ENCODE measurements at places on chromosomes 11 and 22. TPM values are rescaled to one million over a fixed set of nuclear protein-coding genes. Genes with fewer than 3 reads are reported as not detected.

DNA sequence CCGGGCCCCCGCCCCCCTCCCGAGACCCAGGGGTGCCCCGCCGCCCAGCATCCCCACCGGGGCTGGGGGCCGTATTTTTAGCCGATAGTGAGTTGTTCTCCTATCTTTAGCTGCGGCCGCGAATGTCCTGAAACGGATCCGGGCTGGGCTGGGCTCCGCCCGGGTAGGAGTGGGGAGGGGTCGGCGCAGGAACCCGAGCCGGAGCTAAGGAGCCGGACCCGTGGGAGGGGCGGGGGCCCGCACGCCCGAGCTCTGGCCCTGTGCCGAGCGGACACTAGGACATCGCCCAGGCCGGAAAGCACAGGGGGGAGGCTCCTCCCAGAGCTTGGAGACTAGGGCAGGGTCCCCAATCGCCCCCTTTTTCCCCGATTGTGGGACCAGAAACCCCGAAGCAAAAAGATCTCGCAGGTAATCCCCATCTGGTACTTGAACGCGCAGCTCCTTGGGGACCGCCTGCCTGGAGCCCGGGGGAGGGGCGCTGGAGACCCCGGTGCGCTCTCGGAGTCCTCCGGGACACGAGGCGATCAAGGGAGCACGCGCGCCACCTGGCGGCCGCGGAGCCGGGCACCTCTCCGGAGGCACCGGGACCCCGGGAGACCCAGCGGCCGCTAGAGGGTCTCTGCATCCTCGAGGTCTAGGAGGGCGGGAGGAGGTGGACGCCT lies 669 bp downstream of the CDC42EP2 start:
- DNase-seq = peak; percentile 86

DNA sequence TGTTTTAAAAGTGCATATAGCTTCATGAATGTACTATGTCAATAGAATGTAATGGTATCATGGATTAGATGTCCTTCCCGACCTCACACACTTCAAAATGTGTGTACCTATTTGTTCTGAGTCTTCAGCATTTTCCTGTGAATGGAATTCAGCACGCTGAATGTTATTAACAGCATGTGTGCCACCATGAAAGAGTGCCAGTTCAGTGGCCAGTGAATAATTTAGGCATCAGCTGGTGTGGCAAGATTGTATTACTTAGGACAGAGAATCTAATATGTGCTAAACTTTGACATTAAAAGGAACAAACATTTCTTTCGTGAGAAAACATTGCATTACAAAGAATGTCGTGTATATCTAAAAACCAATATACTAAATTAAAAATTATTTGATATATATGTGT lies 46.4 kb downstream of the HIPK3 start:
- no peak for DNase-seq

GRCh38 chr11:33553486-33553885 lies 147.1 kb downstream of the C11orf91 start:
- peak; percentile 69 for DNase-seq

GRCh38 chr11:78773077-78773476 lies 198.4 kb upstream of the NARS2 start:
- DNase-seq = no peak

- no peak for DNase-seq
Observed at GRCh38 chr11:78363024-78363619, 54.5 kb downstream of the GAB2 start.

GAB4 gene
- total RNA-seq = not detected

GRCh38 chr11:22162756-22163155 lies 30.1 kb upstream of the ANO5 start:
- no peak for DNase-seq

GRCh38 chr11:66850235-66850587 lies 6.7 kb upstream of the LRFN4 start:
- DNase-seq = no peak

OR2AG1 gene
- total RNA-seq = not detected

MAJIN gene
- 0.17 TPM for total RNA-seq

GRCh38 chr22:49767355-49768062 lies 60.2 kb downstream of the BRD1 start:
- DNase-seq = peak; percentile 74

DNA sequence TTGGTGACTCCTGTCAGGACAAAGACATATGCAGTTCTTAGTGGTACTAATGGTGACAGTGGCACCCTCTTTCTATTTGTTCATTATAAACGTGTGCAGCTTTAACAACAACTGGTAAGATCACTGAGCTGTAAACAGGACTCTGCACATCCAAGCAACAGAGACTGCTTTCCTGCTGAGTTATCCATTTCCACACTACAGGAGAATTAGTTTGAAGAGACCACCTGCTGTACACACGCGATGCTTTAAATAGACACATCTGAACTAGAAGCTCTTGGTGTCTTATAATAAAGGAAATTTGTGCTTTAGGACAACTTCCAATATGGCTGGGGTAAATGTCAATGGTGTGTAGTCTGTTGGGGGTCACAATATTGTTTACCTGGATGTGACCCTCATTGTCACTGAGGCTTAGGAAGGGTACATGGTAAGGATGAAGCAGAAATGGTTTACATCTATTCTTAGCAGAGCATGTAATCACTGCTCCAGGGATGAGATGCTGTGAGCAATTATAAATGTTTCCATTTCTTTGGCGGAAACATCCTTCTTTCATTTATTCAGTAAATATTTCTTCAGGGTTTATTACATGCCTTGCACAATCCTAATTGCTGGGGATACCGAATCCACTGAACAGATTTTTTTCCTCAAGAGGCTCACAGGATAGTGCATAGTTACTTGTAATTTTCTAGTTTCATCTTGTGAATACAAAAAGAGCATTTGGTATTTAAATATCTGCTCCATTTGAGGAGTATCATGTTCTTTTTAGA lies 354.0 kb upstream of the CCDC90B start:
- DNase-seq = no peak

GRCh38 chr11:12737024-12737423 lies 62.8 kb downstream of the TEAD1 start:
- no peak for DNase-seq

DNA sequence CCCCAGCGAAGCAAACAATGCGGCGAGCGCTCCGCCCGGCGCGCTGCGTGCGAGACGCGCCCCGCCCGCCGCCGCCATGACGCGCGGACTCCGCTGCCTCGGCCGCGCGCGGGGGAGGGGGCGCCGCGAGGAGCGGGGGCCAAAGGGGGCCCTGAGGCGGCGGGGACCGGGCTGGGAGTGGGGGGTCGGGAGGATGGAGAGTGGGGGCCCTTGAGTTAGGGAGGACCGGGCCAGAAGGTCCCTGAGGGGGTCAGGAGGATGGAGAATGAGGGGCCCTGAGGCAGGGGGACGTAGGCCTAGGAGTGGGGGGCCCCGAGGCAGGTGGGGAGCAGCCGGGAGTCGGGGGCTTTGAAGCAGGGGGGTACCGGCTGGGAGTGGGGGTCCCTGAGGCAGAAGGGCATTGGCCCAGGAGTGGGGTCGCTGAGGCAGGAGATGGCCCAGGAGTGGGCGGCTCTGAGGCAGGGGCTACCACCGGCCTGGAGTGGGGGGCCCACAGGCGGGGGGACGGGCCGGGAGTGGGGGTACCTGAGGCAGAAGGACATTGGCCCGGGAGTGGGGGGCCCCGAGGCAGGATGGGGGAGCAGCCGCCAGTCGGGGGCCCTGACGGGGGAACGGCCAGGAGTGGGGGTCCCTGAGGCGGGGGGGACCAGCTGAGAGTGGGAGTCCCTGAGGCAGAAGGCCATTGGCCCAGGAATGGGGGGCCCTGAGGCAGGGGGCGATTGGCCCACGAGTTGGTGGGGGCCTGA lies at the start of gene BRD1:
Gene BRD1, minus strand, starts transcription at position 21 of the 746 bp plus-strand sequence. CDS start 3,556 bp downstream, outside the sequence.
- DNase-seq = peak; percentile 82

DNA sequence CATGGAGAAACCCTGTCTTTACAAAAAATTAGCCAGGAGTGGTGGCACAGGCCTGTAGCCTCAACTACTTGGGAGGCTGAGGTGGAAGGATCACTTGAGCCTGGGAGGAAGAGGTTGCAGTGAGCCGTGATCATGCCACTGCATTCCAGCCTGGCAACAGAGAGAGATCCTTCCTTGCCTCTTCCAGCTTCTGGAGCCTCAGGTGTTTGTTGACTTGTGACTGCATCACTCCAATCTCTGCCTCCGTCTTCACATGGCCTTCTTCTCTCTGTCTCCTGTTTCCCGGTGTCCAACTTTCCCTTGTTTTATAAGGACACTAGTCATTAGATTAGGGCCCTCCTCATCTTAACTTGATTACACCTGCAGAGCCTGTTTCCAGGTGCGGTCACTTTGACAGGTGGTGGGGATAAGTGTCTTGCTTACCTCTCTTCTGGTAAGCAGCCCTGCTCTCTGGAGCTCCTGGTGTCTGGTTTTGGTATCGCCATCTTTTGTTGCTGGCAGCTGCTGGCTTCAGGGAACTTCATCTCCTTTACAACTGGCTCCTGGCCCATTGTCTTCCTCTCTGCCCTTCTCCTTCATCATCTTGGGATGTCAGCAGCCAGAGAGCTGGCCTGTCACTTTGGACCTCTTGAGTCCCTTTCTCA lies 8.2 kb upstream of the USP2 start:
- DNase-seq = peak; percentile 23

DNA sequence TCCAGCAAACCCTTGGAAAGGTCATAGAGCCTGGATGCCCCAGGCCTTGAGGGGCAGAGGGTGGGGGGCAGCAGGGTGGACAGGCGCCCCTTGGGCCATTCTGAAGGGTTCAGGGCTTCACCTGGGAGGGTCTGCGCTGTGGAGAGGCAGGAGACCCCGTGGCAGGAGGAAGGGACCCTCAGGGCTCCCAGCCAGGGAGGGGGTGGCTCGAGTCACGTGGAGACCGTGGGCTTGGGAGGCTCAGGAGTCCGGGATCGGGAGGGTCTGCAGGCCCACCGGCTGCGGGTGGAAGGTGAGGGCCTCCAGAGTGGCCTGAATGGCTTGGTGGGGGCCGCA lies 48.5 kb upstream of the A4GALT start:
- DNase-seq = no peak

DNA sequence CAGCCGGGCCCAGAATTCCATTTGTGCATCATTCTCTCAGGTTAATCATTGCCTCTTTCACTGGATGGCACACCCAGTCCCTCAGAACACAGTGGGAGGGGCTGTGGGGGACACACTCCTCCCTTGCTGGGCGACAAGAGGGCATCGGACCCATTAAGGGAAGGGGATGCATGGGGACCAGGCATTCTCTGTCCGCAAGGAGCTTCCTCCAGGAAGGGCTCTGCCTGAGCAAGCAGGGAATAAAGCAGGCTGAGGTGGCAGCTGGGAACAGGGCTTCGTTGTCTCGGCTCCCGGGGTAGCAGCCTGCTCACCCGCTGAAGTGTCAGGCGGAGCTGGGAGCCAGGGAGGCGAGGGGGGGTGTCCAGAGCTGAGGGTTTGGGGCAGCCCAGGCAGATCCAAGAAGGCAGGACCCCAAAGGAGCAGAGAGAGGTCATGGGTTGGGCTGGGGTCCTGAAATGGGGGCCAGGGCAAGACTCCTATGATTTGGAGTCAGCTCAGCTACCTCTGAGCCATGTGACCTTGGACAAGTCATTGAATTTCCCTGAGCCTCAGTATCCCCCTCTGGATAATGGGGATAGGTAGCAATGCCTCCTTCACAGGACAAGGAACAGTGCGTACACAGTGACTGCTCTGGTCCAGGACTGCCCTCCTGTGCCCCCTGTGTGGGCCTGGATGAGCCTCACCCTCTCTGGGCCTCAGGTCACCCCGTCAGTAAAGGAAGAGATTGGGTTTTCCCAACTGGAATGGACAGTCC lies 1.4 kb downstream of the GAL3ST1 start:
- no peak for DNase-seq

SCGB1D2 gene
- total RNA-seq = not detected

GRCh38 chr11:65003282-65003681 lies 6.5 kb upstream of the BATF2 start:
- peak; percentile 20 for DNase-seq

DNA sequence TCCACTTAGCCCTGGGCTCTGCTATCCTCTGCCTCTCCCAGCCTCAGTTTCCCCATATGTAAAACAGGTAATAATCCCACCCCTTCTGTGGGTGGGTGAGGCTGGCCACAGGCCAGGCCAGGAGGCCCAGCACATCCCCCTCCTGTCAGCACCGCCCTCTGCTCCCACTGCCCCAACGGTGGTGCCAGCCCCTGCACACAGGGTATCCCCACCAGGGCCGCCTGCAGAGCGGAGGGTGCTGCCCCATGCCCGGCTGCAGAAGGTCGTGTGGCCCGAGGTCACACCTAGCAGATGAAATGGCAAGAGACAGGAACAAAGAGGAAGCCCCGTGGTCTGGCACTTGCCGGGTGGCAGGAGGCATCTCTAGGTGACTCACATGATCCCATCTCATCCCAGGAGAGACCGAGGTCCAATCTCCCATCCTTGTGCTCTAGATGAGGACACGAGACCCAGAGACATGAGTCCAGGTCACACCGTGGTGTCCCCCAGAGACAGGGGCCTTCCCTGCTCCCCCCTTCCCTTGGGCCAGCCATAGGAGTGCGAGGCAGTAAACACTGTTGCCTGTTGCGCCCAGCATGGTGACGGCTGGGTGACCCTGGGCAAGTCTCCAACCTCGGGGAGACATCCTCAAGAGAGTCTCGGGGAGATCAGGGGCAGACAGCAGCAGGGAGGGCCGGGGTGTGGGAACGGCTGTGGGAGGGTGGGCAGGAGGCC lies 27.2 kb upstream of the PPARA start:
- no peak for DNase-seq

DNA sequence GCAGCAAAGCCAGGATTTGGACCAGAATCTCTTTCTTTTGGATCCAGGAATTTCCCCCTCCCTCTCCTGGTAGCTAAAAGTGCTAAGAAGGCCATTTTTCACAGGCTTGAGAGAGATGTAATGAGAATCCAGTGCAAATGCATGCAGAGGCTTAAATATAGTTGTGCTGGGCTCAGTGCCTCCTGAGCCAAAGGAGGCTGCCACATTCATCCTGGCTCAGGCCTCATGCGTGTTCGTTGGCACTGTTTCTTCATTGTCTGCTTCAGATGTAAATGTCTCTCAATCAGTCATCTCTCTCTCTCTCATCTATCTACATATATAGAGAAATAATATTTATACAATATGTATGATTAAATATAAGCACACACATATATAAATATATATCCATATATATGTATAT lies 83.6 kb downstream of the INSC start:
- no peak for DNase-seq

DNA sequence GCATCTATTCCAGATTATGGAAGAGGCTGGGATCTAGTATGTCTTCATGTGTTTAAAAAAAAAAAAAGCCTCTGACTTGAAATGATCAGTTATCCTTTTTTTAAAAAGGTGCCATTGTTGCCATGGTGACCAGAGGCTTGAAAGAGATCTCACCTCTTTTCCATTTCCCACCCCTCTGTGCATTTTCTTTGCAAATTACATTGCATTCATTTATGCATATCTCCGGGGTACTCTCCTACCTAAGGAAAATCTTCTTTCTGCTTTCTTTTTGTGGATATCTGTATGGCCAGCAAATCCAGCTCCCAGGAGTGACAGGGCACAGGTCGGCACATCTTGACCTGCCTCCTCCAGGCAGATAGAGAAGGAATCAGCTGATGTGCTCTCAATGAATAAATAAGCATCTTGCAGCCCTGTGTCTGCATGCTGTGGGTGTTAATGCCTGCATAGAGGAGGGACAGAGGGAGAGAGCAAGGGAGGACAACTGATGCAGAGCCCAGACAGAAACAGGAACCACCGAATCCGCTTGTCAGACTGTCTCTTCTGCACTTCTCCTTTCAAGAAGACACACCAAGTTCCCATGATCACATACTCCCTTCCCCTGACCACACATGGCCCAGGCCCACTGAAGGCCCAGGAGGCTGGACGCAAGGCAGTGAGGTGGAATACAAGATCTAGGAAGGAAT lies 50.9 kb downstream of the CWC15 start:
- DNase-seq = no peak

Measured in dermis blood vessel endothelial cell (primary cell).